ENCODE measurements at places on chromosomes 12 and 14.

DNA sequence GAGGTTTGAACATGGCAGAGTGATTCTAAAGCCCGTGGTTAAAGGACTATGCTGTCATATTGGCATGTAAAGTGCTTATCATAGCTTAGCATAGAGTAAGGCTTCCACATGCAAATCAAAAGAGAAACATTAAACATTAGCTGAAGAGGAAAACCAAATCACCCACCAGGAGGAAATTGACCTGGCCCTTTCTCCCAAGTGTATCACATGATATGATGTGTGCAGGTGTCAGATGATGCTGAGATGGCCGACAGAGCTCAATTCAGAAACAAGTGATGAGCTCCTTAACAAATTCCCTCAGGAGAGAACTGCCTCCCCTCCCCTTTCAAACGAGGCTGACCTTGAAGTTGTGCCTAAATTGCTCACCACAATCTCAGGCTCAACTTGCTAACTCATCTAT is 217.1 kb upstream of the BTG1 start:
- no peak for DNase-seq

GRCh38 chr14:33837943-33838683 is 112.8 kb downstream of the EGLN3 start:
- DNase-seq, result no peak

- DNase-seq, result no peak
These were observed 3.1 kb downstream of the DIP2B start for GRCh38 chr12:50507930-50508329.

DNA sequence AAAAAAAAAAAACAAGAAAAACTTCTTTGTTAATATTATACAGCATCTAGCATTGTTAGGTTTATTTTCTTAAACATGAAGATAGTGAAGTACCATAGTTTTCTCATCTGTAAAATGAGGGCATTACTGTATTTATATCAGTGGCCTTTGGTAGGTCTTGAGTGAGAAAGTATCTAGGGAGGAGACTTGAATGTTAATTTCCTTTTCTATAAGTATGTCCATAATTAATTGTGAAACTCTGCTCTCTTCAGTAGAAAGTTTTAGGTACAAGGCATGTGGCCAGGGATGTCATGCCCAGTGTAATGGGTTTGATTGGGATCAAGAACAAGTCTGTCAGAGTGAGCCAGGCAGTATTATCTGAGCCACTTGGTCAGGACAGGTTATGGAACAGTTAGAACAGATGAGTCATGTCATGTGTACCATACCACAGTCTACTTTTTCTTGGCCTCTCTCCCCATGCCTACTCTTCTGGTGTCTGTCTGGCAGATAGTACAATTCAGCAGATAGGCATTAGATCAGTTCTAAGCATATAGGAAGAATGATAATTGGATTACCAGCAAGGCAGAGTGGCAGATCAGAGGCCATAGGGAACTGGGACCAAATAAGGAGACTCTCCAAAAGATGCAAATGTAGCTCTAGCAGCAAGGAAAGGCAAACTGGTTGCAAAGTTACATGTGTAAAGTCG is 30.4 kb downstream of the FBXO34 start:
- DNase-seq, result no peak

DNA sequence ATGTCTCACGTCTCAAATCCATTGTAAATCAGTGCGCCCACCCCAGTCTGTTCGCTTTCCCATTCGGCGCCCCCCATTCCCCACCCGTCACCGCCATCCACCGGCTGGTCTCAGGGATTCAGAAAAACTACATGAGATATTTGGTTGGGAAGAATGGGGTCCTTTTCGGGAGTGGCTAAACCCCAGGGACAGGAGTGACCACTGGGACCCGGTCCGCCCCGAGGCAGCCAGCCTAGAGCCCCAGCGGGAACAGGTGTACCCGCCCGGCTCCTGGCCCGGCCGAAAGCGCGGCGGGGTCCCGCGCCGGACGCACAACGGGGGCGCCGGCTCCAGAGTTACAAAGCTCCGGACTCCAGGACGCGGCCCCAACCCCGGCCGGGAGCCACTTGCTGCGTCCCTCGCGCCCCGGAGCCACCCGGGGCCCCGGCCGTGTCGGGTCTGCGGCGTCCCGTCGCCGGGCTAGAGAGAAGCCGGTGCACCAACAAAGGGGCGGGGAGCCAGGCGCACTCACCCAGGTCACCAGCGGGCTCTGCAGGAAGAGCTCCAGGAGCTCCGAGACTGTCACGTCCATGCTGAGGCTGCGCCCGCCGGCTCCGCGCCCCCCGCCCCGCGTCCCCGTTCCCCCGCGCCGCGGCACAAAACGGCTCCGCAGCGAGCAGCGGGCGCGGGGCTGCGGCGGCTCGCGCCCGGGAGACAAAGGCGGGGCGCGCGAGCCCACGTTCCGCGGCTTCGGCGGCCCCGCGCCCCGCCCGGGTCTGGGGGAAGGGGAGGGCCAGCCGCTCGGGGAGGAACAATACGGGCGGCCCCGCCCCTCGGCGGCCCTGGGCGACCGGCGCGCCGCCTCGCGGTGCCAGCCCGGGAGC is at the start of gene CCDC88C:
TSS of gene CCDC88C (minus strand) at position 701 of the 863 bp plus-strand sequence. CDS start at position 571, 130 bp downstream.
- peak; percentile 58 for DNase-seq

Measured in progenitor cell of endocrine pancreas (in vitro differentiated cells).